CD4-positive, alpha-beta T cell (primary cell): ENCODE measurements at places on chromosomes 11 and 22.
A peak's percentile ranks its signal among the peaks of the same experiment; 100 is the strongest.

DNA sequence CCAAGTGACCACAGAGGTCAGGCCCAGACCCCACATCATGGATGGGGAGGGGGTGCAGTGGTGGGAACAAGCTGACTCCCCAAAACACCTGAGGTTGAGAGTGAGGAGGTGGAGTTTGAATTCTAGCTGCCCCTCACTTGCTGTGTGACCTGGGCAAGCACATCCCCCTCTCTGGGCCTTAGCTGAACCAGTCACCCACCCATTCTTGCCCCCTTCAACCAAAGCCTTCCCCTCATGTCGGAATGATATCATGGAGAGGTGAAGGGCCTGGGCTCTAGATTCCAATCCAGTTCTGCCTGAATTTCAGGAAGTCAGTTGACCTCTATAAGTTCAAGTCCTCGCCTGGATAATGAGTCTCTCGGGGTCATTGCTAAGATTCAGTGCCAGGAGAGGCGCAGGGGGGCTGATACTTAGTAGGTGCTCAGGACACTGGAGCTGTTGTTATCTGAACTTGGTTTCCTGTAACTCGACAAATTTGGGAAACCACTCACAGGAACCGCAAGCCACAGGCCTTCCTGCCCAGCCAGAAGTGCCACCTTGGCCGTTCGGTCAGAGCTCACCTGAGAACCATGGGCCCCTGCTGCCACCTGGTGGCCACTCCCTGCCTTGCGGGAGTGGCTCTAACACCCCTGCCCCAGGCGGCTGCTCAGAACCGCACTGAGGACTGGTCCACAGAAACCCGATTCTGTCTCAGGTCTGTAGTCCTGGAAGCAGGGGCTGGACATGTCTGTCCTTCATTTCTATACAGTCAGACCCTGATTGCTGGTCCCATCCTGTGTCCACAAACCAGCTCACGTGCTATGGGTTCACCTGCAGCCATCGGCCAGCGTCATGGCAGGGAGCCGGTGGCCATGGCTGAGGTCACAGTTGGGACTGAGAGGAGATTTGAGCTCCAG, 6.9 kb downstream of the CDC42EP1 start:
- DNase-seq: peak; percentile 89
- no peak overlapping the region for H3K27ac ChIP-seq
- H3K27me3 ChIP-seq: peaks cover 9% of the 10 kb centered on the region
- no peaks in the 10 kb centered on the region for H3K36me3 ChIP-seq
- H3K4me1 ChIP-seq: peaks cover 28% of the 10 kb centered on the region
- peak overlapping the region; percentile 22 for H3K4me3 ChIP-seq

GRCh38 chr11:122168218-122168617, 52.2 kb upstream of the BLID start:
- no peak overlapping the region for H3K4me3 ChIP-seq
- no peaks in the 10 kb centered on the region for H3K4me1 ChIP-seq
- no peak overlapping the region for H3K27ac ChIP-seq
- no peaks in the 10 kb centered on the region for H3K36me3 ChIP-seq

DNA sequence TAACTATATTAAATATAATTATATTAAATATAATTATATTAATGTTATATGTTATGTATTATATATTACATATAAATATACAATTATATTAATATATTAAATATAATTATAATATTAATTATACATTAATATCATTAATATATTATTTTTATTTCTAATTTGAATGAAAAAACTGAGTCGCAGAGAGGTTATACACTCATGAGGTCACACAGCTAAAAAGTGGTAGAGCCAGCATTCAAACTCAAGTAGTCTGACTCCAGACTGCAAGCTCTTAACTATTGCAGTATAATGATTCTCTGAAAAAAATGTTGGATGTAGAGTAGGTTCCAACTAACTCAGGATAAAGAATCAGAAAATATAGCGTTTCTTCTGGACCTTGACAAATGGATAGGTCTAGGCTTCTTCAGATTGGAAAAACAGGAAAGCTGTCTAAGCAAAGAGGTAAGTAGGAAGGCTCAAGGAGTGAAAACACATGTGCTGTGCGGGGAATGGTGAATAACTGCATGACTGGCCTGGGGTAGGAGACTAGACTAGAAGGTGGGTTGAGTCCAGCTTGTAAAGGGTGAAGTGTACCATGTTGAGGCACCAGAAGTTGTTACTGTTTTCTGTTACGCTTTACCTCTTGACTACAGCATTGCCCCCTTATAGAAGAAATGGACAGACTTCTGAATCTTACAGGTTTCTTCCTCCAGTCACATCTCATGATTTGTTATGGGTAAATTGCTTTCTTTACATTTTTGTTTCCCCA, 80.3 kb downstream of the TRIM44 start:
- H3K27ac ChIP-seq: no peak overlapping the region
- no peak for DNase-seq
- H3K4me3 ChIP-seq: no peak overlapping the region
- no peaks in the 10 kb centered on the region for H3K36me3 ChIP-seq
- no peaks in the 10 kb centered on the region for H3K27me3 ChIP-seq

DNA sequence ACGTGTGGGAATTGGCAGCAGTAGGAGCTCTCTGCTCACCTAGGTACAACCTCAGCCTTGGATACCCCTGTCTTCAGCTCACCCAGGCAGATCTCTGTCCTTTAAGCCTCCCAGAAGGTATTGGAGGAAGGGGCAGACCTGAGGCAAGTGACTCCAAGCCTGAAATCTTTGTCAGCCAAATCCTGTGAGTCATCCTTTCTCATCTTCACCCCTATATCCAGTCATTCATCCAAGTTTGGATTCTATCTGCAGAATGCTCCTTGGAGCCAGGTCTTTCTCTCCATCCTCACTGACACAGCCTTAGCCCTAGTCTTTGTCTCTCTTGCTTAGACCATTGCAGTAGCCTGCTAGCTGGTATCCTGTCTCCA, 10.4 kb upstream of the THY1 start:
- H3K27me3 ChIP-seq: peaks cover 4% of the 10 kb centered on the region
- no peaks in the 10 kb centered on the region for H3K36me3 ChIP-seq
- no peaks in the 10 kb centered on the region for H3K4me1 ChIP-seq
- DNase-seq: no peak
- no peak overlapping the region for H3K27ac ChIP-seq

- H3K36me3 ChIP-seq: no peaks in the 10 kb centered on the region
- no peak overlapping the region for H3K27ac ChIP-seq
- no peak for DNase-seq
- H3K4me1 ChIP-seq: no peaks in the 10 kb centered on the region
- H3K27me3 ChIP-seq: no peaks in the 10 kb centered on the region
Measured at GRCh38 chr22:43654271-43654670, 157.8 kb downstream of the EFCAB6 start.

DNA sequence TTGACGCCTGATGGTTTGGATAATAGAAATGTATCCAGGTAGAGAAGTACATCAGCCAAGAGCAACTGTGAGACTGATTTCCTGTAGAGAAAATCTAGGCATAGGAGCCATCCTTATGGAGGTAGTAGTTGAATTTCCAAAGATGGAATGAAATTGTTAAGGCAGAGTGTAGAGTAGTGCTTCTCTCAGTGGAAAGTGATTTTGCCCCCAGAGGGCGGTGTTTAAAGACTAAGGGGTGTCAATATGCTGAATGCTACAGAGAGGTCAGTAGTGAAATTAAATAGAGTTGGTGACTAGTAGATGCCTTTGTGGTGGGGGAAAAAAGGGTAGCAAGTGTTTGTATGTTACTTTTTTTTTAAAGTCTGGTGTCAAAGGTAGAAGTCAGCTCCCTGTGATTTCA, 54.5 kb downstream of the TRIM44 start:
- no peak overlapping the region for H3K4me3 ChIP-seq
- no peaks in the 10 kb centered on the region for H3K4me1 ChIP-seq
- no peak for DNase-seq
- H3K36me3 ChIP-seq: no peaks in the 10 kb centered on the region

- H3K36me3 ChIP-seq: peaks cover 12% of the 10 kb centered on the region
- no peaks in the 10 kb centered on the region for H3K27me3 ChIP-seq
- peaks cover 49% of the 10 kb centered on the region for H3K4me1 ChIP-seq
- H3K27ac ChIP-seq: no peak overlapping the region
Measured at GRCh38 chr11:36449561-36450096, 60.4 kb downstream of the TRAF6 start.

- no peak for DNase-seq
- H3K27ac ChIP-seq: no peak overlapping the region
- H3K27me3 ChIP-seq: no peaks in the 10 kb centered on the region
- peaks cover 36% of the 10 kb centered on the region for H3K4me1 ChIP-seq
- H3K4me3 ChIP-seq: no peak overlapping the region
- peaks cover 46% of the 10 kb centered on the region for H3K36me3 ChIP-seq
Measured at GRCh38 chr11:57562596-57562995, 4.9 kb downstream of the UBE2L6 start.

DNA sequence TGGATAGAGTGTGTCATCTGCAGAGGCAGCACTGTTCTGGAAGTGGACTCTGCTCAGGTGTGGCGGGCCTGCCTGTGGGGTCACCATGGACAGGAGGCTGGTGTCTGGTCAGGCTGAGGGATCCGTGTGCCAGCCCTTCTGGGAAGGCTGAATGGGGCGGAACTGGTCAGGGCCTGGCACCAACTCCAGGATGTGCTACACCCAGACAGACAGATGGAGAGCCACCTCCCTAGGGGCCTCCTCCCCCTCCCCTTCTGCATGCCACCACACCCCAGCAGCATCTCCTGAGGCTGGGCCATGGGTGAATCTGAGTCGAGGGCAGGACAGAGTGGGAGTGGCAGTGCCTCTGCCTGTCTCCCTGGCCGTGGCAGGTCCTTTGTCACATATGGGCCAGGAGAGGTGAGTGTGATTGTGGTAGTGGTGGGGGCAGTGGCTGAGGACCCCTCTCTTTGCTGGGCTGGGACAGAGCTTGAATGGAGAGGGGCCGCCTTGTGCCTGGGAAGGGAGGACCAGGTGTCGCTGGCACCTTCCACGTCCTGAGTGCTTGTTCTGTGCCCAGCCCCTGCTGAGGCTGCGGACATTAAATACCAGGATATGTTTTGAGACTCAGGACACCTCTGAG, 29.1 kb downstream of the ST3GAL4 start:
- no peak overlapping the region for H3K27ac ChIP-seq
- H3K4me3 ChIP-seq: no peak overlapping the region
- H3K36me3 ChIP-seq: no peaks in the 10 kb centered on the region
- no peak for DNase-seq
- H3K27me3 ChIP-seq: no peaks in the 10 kb centered on the region

- no peak overlapping the region for H3K4me3 ChIP-seq
- no peak overlapping the region for H3K27ac ChIP-seq
- DNase-seq: no peak
- H3K36me3 ChIP-seq: peaks cover 8% of the 10 kb centered on the region
- H3K4me1 ChIP-seq: peaks cover 10% of the 10 kb centered on the region
- no peaks in the 10 kb centered on the region for H3K27me3 ChIP-seq
Measured at GRCh38 chr11:44818110-44818509, 91.3 kb downstream of the TSPAN18 start.
